Memory B cell (primary cell): ENCODE measurements at places on chromosomes 11 and 22.

DNA sequence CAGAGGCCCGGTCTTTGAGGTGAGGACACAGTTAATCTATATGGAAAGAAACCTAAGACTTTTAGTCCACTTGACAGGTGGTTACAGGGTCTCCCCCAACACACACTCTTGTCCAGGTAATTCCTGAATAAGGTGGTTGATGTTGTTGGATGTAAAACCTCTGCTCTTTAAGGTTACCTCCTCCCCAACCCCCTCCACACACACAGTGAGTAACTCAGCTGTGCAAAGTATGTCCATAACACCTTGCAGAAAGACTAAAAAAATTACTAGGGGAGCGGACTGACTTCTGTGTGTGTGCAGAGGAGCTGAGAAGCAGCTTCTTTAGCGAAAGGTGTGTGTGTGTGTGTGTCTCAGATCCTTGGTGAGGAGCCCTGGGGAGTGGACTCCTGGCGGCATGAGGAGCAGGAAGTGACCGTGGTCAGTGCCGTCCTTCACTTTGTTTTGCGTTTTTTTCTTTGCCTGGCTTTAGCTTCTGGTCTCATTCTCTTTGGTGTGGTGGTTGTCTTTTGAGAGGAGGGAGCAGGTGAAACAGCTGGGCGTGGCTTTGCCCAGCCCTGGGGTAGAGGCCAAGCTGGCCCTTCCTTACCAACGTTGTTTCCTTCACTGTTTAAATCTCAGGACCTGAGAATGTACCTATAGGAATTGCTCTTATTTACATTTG is 1.7 kb downstream of the ZBED4 start:
- no peak for DNase-seq

- DNase-seq: no peak
Measured at GRCh38 chr11:128294671-128295050, 292.7 kb downstream of the ETS1 start.

GRCh38 chr22:32478994-32479393 is 4.4 kb downstream of the FBXO7 start:
- no peak for DNase-seq

DNA sequence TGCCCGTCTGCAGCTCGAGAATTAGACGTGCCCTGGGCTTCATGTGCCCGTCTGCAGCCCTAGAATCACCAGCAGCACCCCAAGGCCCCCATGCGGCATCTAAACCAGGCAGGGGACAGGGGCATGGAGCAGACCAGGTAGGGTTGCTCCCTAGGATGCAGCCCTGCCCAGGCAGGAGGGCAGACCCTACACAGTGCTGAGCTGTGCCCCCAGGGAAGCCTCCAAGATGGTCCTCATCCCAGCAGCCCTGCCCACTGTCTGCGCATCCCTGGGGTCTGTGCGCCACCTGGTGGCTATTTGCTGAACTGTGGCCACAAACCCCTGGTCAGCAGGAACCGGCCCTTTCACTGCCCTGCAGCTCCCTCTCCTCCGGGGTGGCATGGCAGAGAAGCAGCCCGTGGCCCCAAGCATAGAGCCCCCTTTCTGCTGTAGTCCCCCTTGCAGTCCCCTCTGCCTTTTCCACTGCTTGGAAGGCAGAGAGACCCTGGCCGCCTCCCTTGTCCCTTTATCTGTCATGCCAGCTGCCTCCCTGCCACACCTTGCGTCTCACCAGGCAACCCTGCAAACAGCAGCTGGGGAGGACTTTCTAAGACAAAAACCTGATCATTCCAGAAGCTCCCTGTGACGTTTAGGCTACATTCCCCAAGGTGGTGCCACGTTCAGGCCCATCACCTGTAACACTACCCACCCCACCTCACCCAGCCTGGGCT is 86.6 kb downstream of the KCNQ1 start:
- peak; percentile 67 for DNase-seq
